ENCODE measurements at places on chromosomes 2 and 18. TPM values are rescaled to one million over a fixed set of nuclear protein-coding genes. Genes with fewer than 3 reads are reported as not detected.

GRCh38 chr18:21194871-21195771 lies 46.9 kb upstream of the GREB1L start:
- no peak for DNase-seq

GRCh38 chr2:231110551-231110950 lies 14.3 kb downstream of the HTR2B start:
- no peak for DNase-seq

DNA sequence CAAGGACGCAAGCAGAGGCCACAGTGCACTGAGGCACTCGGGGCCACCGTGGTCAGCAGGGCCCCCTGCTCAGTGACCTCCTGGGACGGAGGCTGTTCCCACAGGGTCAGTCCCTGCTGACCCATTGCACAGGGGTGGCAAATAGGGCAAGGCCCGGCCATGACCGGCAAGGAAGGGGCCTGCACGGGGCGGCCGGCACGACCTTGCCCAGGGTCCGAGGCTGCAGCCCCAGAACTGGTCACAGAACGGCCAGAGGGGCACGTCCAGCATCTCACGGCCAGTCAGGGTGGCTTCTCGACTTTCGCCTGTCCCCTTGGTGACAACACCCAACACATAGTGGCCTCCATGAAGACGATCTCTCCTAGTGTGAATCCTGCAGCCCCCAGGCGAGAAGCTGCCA lies 27.6 kb upstream of the OTOS start:
- DNase-seq = no peak

SIX3 gene
- not detected for total RNA-seq

C1QL2 gene
- total RNA-seq = not detected

- no peak for DNase-seq
Observed at GRCh38 chr18:51447351-51448342, 250.2 kb upstream of the MEX3C start.

DNA sequence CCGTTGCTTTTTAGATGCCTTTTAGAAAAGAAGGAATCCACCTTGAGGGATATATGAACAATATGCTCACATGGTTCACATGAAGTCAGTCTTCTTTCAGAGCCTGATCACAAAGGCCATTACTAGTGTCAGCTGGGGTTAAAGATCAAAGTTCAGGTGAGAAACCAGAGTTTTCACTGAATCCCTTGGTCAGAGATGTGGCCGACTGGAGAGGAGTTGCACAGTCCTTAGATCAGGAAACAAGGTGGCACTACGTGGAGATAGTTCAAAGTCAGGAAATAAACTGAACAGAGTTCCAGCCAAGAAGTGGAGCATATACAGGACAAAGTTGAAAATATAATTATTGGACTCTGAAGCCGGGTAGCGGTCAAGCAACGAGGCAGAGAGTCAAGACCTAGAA lies 54.6 kb downstream of the AAK1 start:
- DNase-seq = no peak

Data from tibial nerve (tissue), 4 donors.